Vagina (tissue), 2 donors: ENCODE measurements at places on chromosomes 12 and 14. TPM values are rescaled to one million over a fixed set of nuclear protein-coding genes. Genes with fewer than 3 reads are reported as not detected.
A peak's percentile ranks its signal among the peaks of the same experiment; 100 is the strongest.

DNA sequence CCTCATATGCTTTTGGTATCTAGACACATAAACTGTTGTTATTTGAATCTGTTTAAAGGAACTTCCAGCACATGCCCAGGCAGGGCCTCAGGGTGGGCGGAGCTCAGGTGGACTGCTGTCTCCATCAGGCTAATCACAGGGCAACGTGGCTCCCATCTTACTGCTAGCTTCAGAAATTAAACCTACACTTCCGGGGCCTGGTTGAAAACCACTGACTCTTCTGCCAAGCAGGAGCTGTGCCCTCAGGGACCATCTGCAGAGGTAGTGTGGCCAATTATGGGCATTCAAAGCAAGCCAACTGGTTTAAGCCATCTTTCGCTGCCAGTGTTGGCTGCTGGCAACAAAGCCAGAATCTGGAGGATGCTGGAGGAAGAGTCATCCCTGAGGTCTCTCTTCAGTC lies 97.5 kb downstream of the TMX1 start:
- no peaks in the 10 kb centered on the region for H3K27me3 ChIP-seq
- H3K36me3 ChIP-seq, result no peaks in the 10 kb centered on the region
- DNase-seq, result no peak
- peaks cover 53% of the 10 kb centered on the region for H3K4me1 ChIP-seq
- no peak overlapping the region for H3K27ac ChIP-seq

GRCh38 chr12:116339800-116340371 lies 62.4 kb upstream of the MED13L start:
- H3K36me3 ChIP-seq, result no peaks in the 10 kb centered on the region
- H3K4me1 ChIP-seq, result no peaks in the 10 kb centered on the region
- no peak overlapping the region for H3K27ac ChIP-seq
- no peak overlapping the region for H3K4me3 ChIP-seq
- no peaks in the 10 kb centered on the region for H3K27me3 ChIP-seq

GRCh38 chr12:91215940-91216454 lies 33.4 kb upstream of the DCN start:
- no peak overlapping the region for H3K27ac ChIP-seq
- H3K4me3 ChIP-seq, result no peak overlapping the region
- DNase-seq, result no peak
- H3K36me3 ChIP-seq, result no peaks in the 10 kb centered on the region

- peaks cover 30% of the 10 kb centered on the region for H3K4me1 ChIP-seq
- H3K36me3 ChIP-seq, result no peaks in the 10 kb centered on the region
- peak overlapping the region; percentile 91 for H3K27ac ChIP-seq
- peak overlapping the region; percentile 90 for H3K4me3 ChIP-seq
- H3K27me3 ChIP-seq, result no peaks in the 10 kb centered on the region
- peak; percentile 86 for DNase-seq
Measured at GRCh38 chr12:123149501-123150274, 1.2 kb downstream of the PITPNM2 start.

DNA sequence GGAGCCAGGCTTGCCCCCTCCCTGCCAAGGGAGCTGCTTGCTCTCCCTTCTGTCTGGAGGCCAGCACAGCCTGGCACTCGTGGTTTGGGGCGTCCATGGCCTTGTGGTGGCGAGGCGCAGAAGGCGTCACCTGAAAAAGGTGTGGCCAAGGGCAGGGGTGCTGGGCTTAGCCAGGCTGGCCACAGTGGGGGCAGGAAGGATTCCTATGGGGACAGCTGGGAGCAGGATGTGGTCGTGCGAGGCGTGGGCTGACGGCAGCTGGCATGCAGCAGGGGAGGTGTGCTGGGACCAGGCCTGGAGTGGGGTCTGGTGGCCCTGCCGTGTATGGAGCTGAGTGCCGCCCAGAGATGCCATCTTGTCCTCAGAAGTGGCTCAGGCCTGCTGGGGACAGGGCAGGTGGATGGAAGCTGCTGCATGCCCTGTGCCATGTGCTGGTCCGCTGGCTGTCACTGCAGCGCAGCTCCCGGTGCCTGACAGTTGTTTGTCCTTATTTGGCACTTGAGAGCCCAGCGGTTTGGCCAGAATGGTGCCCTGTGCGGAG lies 30.0 kb downstream of the SH2B3 start:
- H3K27me3 ChIP-seq, result no peaks in the 10 kb centered on the region
- peak overlapping the region; percentile 71 for H3K27ac ChIP-seq
- no peak overlapping the region for H3K4me3 ChIP-seq
- DNase-seq, result no peak
- H3K4me1 ChIP-seq, result peaks cover 81% of the 10 kb centered on the region

- H3K4me1 ChIP-seq, result peaks cover 14% of the 10 kb centered on the region
- H3K4me3 ChIP-seq, result no peak overlapping the region
- no peaks in the 10 kb centered on the region for H3K27me3 ChIP-seq
- no peaks in the 10 kb centered on the region for H3K36me3 ChIP-seq
- no peak for DNase-seq
Measured at GRCh38 chr12:98893126-98893674, 248.1 kb downstream of the APAF1 start.

GRCh38 chr12:26891704-26892103 lies 46.1 kb downstream of the INTS13 start:
- no peaks in the 10 kb centered on the region for H3K36me3 ChIP-seq
- no peaks in the 10 kb centered on the region for H3K4me1 ChIP-seq
- DNase-seq, result no peak
- no peak overlapping the region for H3K27ac ChIP-seq

DNA sequence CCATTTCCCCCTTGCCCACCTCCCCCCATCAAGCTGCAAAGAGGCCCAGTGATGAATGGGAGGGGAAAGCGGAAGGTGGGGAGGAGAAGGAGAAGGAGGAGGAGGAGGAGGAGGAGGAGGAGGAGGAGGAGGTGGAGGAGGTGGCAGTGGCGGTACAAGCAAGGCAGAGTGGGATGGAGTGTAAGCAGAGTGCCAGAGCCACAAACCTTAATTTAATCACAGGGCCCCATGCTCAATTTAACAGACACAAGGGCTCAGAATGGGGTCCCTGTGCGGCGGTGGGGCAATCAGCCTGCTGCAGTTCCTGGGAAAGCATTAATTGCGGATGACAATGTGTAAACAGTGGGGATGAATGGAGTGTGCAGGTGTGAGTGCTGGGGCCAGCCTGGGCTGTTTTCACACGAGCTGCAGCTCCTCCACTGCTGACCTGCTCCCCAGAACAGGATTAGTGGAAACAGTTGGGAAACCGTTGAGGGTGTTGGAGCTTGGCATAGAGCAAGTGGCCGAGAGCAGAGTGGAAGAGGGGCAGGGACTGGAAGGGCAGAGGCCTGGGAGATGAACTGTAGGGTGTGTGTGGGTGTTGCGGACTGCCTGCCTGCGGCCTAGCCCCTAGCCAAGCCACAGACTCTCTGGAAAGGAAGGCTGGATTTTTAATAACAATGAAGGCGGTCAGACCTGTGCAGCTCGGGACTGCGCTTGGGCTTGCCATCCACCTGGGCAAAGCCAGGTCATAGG lies 36.4 kb upstream of the SMOC1 start:
- H3K27me3 ChIP-seq, result no peaks in the 10 kb centered on the region
- no peak for DNase-seq
- no peaks in the 10 kb centered on the region for H3K36me3 ChIP-seq
- no peak overlapping the region for H3K27ac ChIP-seq

- H3K27me3 ChIP-seq, result no peaks in the 10 kb centered on the region
- peak; percentile 93 for DNase-seq
- H3K4me3 ChIP-seq, result no peak overlapping the region
- H3K27ac ChIP-seq, result no peak overlapping the region
- H3K4me1 ChIP-seq, result peaks cover 24% of the 10 kb centered on the region
Measured at GRCh38 chr12:52522346-52523011, 2.3 kb upstream of the KRT5 start.

KRT7 gene
- total RNA-seq, result 7.6 TPM

GRIP1 gene
- total RNA-seq, result 4.2 TPM

ACSS3 gene
- 29.5 TPM for total RNA-seq

ATG14 gene
- 11.5 TPM for total RNA-seq

TPPP2 gene
- total RNA-seq, result not detected

PTPRR gene
- total RNA-seq, result 0.98 TPM
